ENCODE measurements at places on chromosomes 7 and 10.

- no peak for DNase-seq
These were observed 53.0 kb downstream of the GSDME start for GRCh38 chr7:24704311-24704710.

DNA sequence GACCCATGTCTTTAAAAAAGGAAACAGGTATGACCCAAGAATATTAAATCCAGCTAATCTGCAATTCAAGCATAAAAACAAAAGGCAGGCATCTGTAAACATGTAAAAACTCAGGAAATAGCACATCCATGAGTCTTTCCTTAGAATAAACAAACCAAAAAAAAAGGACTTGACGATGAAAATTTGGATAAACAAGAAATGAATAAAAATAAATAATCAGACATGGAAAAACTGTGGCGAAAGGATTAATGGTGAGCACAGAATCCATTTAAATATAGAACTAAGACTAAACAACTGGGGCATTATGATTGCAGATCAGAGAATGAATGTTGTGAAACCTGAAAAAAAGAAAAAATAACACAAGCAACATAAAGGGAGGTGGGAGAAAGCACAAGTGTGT, 170.1 kb downstream of the DOCK4 start:
- DNase-seq = no peak

DNA sequence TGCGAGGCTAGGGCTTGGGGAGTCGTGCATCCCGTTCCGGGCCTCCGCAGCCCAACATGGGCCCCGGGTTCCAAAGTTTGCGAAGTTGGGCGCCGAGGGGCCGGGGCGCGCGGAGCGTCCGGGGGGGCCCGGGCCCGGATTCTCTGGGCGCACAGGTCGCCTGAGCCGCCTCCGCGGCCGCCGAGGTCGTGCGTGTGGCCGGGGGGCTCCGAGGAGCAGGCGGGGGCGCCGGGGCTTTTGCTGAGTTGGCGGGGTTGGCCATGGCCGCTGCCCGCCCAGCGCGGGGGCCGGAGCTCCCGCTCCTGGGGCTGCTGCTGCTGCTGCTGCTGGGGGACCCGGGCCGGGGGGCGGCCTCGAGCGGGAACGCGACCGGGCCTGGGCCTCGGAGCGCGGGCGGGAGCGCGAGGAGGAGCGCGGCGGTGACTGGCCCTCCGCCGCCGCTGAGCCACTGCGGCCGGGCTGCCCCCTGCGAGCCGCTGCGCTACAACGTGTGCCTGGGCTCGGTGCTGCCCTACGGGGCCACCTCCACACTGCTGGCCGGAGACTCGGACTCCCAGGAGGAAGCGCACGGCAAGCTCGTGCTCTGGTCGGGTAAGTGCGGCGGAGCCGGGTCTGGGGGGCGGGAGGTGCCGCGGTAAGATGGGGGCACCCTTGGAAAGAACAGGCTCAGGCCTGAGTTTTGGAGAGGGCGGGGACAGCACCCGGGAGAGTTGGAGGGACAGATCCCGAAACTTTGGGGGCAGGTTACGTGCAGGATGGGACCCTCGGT, 643 bp downstream of the SMO start:
- DNase-seq = peak; percentile 67

DNA sequence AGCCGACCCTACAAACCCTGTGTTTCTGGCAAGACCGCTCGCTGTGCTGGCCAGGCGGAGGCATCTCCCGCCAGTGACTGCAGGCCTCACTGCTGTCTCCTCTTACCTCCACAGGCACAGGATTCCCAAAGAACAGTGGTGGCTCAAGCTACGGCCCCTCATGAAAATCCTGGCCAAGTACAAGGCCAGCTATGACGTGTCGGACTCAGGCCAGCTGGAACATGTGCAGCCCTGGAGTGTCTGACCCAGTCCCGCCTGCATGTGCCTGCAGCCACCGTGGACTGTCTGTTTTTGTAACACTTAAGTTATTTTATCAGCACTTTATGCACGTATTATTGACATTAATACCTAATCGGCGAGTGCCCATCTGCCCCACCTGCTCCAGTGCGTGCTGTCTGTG, 36.2 kb downstream of the PITRM1 start:
- no peak for DNase-seq

- DNase-seq = no peak
These were observed 96.7 kb upstream of the IKZF1 start for GRCh38 chr7:50207686-50208255.

DNA sequence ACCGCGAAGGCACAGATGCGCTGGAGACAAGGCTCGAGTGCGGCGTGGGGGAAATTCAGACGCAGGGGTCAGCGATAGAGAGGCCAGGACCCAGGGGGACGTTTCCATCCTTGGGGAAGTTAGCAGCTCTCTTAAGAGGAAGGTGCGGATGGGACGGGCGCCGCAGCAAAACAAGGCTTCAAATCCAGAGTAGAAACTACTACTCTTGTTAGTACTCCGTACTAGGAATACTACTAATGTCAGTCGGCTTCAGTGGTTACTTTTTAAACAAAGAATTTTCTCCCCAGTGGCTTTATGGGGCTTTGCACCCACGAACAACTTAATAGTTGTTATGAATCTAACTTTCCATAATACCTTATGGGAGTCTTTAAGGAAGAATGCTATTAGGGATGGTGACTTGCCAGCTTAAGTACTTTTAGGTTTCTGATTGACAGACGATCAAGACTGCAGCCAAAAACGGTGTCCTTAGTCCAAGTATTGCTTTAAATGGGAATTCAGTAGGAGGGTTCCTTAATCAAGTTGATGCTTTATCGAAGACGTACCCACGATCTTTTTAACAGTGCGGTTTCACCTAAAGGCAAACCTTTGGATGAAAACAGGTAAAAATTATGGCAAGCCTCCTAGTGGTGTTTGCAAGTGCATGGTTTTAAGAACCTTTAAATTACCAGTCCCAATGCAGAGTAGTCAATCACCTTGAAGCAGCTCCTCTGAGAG, 812 bp upstream of the IDE start:
- DNase-seq = no peak

DNA sequence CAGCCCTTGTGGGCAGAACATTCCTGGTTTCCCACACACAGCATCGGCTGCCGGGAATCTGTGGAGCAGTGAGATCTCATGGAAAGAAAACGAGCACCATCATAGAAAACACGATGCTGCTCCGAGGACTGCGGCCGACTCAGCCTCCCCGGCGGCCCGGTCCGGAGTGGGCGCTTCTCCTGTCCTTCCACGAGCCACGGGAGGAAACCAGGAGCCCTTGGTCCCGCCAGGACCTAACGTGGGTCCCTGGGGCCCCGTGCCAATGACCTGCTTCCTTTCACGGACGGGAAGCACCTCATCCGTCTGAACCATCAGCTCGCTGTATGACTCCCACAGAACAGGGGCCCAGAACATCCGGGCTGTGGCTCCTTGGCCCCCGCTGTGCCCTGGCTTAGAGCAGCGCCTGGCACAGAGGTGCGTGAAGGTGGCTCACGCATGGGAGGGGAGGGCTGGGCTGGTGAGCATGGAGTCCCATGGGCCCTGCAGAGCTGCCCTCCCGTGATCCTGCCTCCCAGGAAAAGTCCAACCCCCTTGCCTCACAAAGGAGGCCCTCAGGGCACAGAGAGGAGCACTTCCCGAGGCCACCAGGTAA, 280.5 kb downstream of the MAD1L1 start:
- DNase-seq = no peak

DNA sequence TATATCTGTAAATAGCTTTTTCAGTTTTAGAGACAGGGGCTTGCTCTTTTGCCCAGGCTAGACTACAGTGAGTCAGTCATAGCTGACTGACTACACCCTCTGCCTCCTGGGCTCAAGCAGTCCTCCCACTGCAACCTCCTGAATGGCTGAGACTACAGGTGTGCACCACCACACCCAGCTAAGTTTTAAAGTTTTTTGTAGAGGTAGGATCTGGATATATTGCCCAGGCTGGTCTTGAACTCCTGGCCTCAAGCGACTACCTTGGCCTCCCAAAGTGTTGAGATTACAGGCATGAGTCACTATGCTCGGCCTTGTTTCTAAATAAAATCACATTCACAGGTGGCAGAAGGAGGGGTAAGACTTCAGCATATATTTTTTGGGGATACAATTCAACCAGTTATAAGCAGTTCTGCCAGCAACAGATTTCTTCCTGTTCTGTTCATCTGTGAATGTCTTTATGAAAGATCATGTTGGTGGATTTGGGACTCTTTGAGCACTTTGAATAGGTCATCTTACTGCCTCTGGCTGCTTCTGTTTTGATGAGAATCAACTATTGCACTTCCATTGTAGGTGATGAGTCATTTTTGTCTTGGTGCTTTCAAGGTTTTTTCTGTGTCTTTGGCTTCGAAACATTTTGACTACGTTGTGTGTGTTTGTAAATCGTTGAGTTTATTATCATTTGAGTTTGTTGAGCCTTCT, 15.7 kb downstream of the RBM33 start:
- DNase-seq = no peak

Data from eye (tissue), 1 donor.